ENCODE measurements at places on chromosomes 3 and 15.

DNA sequence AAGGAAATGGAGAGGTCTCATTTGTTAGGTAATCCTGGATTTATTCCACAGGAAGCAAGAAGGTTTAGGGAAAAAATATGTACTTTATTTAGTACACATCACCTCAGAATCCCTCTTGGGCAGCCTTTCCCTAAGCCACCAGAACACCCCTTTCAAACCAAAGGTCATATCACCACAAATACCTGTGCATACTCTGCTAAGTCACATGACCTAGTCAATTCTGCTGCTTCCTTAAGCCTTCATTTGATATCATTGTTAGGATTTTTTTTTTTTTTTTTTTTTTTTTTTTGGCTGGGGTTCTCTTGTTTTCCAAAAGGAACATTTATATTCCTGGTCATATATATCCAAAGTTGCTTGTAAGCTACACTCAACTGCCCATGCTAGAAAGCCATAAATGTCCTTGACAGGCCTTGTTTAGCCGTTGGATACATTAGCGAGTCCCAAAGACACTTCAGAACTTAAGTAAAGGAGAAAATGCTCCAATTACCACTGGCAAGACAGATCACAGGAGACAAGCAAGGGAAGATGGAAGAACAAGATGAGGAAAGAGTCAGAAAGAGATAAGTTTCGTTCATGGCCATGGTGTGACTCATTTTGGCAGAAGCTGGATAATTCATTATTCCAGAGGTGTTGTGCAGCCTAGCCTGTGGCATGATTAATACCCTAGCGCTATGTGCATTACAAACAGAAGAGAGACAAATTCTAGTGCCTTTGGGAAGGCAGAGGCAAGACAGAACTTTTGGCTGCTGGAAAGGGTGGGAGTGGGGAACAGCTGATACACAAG lies 155.6 kb upstream of the SLC2A2 start:
- no peak for DNase-seq

- DNase-seq = peak; percentile 10
Measured at GRCh38 chr15:43826508-43827341, at the start of gene WDR76. Gene WDR76 (plus strand): TSS chr15:43827002. CDS start chr15:43827033, 31 bp downstream.

- no peak for DNase-seq
Measured at GRCh38 chr3:61627768-61628185, 66.4 kb downstream of the PTPRG start.

GRCh38 chr3:172106989-172107388 lies 67.6 kb downstream of the FNDC3B start:
- peak; percentile 4 for DNase-seq

DNA sequence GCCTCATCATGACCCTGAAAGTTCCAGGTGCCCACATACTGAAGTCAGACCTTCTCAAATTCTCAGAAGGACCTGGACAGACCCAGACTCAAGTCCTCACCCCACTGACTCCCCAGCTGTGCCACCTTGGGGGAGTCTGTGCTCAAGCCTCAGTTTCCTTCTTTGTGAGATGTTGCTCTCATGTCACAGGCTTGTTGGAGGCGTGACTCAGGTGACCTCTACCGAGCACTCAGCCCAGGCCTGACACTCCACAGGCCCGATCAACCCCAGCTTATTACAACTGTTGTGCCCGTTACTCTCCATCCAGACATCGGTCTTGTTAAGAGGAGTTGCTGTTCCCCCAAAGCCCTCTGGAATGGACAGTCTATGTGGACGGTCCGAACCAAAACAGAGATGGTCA lies 276.1 kb upstream of the LYSMD4 start:
- no peak for DNase-seq

- no peak for DNase-seq
Measured at GRCh38 chr3:10982782-10983181, 9.8 kb upstream of the SLC6A1 start.

GRCh38 chr15:67331676-67332075 lies 77.1 kb downstream of the IQCH start:
- DNase-seq = no peak

DNA sequence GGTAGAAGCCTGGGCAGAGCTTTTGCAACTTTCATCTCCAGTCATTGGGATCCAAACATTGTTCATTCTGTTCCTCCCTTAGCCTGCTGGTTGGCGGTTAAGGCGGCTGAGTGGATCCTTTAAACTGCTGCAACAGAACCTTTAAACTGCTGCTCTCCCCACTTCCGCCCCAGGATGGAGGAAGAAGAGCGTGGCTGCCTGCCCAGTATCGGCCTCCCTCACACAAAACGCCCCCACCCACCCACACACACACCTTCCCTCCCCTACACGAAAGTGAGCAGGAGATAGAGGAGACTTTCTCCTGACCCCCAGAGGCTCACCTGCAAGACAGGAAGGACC lies 460 bp upstream of the ZMAT3 start:
- peak; percentile 8 for DNase-seq

All from caudate nucleus (tissue), 63 donors.